ENCODE measurements at places on chromosomes 2 and 18.
A peak's percentile ranks its signal among the peaks of the same experiment; 100 is the strongest.

DNA sequence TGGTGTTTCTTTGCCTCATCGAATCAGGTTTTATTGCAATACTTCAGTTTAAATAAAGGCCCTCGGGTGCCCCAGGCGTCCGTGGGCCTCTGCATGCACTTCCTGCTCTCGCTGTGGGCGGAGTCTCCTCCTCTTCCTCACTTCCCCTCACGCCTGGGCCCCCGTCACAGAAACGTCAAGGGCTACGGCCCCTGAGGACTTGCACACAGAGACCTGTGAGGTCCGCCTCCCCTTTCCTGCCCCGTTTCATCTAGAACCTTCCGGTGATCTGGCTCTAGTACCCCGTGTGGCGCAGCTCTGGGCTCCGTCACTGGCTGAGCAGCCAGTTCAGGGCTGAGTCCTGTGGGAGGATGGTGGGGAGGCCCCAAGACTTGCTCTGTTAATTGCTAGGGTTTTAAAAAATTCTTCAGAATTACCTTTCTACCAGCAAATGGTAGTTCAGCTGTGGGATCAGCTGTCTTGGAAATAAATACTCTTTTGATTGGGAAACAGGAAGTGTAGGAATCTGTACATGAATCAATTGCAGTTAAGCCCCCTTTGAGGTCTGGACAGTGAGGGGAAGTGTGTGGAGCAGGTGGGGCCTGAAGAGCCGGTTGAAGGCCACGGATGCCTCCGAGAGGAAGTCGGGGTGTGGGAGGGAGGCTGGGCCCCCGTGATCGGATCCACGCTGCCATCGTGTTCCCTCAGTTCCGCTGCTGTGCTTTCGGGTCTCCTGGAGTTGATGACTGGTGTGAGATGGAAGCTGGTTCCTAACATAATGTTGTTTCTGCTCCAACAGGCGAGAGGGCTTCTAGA lies 10.2 kb downstream of the NFATC1 start:
- peak; percentile 88 for DNase-seq

- no peak for DNase-seq
These were observed 28.5 kb downstream of the SMAD7 start for GRCh38 chr18:48922226-48922800.

- DNase-seq = no peak
These were observed 1099.0 kb upstream of the SLC39A10 start for GRCh38 chr2:194557993-194558392.

DNA sequence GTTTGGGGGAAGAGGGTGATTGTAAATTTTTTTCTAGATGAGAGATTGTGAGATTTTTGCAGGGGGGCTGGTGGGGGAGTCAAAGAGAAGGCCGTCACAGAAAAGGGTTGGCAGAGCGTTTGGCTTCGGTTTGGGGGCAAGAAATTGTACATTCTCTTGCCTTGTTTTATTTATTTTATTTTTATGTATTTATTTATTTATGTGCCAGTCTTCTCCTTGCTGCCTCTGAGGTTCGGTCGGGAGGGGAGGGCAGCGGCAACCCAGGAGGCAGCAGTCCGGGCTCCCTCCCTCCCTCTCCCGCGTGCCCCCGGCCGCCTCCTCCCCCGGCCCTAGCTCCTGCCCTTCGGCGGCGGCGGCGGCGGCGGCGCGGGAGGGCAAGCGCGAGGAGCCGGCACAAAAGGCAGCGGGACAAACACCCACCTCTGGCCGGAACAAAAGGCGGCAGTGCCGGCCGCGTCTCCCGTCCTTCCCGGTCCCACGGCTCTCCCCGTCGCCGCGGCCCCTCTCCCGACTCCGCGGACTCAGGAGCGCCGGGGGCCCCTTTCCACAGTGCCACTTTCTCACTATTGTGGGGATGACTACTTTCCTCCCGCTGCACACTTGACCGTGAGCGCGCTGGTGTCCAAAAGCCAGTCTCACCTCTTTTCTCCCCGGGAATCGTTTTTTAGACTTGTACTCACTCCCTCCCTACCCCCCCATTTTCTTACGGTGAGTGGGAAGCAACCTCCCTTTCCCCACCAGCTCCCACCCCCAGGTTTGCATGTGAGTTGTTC lies 1.2 kb downstream of the BCL11A start:
- no peak for DNase-seq

- DNase-seq = no peak
These were observed 1257.4 kb upstream of the ZEB2 start for GRCh38 chr2:145777297-145777696.

DNA sequence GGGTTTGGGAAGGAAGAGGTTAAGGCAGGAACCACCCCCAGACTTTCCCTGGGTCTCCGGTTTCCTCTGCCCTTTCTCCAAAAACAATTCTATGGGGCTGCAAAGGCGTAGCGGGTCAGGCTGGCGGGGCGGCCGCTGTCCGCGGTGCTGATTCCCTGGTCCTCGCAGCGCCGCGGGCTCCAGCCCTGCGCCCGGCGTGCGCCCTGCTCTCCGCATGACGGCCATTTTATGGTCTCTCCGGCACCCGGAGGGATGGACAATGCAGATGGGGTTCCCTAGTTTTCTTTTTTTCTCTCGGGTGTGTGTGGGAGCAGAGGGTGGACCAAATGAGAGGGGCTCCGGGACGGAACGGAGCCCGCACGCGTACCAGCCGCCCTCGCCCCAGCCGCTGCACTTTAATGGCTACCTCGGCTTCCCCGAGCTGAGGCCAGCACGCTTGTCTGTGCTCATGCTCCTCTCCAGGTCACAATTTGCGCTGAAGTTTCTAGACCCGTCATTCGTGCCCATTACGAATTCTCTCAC lies 1.6 kb downstream of the ST8SIA3 start:
- no peak for DNase-seq

- peak; percentile 51 for DNase-seq
These were observed 259.7 kb downstream of the LPIN1 start for GRCh38 chr2:12005886-12006681.

DNA sequence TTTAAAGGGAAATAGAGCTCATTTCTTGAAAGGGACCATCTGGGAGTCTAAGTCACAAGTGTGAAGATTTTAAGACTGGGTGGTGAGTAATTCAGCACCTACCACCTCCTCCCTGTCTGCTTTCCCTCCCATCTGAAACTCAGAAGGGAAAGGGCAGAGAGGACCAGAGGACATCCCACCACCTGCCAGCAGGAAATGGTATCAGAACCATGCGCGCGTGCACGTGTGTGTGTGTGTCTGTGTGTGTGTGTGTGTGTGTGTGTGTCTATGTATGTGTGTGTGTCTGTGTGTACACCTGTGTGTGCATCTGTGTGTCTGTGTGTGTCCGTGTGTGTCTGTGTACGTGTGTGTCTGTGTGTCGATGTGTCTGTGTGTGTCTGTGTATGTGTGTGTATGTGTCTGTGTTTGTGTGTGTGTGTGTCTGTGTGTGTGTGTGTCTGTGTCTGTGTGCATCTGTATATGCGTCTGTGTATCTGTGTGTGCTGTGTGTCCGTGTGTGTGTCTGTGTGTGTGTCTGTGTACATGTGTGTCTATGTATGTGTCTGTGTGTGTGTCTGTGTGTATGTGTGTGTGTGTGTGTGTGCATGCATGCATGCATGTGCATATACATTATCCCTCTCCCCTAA lies 76.8 kb downstream of the ZFP36L2 start:
- no peak for DNase-seq

DNA sequence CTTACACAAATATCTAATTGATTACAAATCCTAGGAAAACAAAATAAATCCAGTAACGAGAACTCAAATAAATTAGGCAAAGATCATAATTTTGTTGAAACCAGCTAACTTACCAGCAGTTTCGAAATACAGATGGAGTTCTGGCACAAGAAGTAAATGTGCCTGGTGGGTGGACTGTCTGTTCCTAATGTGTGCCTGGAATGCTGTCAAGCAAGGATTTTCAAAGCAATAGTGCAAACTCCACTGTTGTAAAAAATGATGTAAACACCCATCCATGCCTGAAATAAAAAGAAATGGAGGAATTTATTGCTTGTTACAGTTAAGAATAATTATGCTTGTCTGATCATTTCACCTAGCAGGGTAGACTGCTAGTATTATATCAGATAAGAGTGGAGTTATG lies 423.9 kb upstream of the MAP2 start:
- no peak for DNase-seq

DNA sequence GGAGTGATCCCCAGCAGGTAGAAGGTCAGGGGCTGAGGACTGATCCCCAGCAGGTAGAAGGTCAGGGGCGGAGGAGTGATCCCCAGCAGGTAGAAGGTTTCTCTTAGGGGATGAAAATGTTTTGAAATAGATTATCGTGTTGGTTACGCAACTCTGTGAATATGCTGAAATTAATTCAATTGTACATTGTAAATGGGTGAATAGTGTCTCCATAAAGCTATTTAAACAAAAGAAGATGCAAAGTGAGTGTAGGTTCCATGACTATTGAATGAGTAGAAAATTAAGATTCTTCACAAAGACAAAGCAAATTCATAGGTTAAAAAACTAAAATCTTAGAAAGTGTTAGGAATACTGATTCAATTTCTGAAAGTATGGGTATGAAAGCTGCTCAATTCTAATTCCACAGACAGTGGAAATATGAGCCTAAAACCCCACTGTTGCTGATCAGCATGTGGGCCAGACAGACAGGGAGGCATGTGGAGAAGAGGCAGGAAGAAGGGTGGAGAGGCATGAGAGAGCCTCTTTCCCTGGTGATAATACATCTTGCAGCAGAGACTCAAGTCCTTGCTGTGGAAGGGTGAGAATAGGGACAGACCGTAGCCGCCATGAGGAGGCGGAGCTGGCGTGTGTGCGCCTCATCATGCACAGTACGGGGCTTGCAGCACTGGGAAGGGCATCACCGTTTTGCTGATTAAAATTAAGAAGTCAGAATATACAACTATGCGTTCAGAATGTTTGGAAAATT lies 85.9 kb upstream of the NFATC1 start:
- no peak for DNase-seq

- no peak for DNase-seq
These were observed 7.1 kb downstream of the KCNF1 start for GRCh38 chr2:10918661-10919409.

- no peak for DNase-seq
These were observed 132.9 kb upstream of the MSH6 start for GRCh38 chr2:47650001-47650535.

GRCh38 chr2:47303341-47304148 lies 99.4 kb upstream of the MSH2 start:
- DNase-seq = no peak

DNA sequence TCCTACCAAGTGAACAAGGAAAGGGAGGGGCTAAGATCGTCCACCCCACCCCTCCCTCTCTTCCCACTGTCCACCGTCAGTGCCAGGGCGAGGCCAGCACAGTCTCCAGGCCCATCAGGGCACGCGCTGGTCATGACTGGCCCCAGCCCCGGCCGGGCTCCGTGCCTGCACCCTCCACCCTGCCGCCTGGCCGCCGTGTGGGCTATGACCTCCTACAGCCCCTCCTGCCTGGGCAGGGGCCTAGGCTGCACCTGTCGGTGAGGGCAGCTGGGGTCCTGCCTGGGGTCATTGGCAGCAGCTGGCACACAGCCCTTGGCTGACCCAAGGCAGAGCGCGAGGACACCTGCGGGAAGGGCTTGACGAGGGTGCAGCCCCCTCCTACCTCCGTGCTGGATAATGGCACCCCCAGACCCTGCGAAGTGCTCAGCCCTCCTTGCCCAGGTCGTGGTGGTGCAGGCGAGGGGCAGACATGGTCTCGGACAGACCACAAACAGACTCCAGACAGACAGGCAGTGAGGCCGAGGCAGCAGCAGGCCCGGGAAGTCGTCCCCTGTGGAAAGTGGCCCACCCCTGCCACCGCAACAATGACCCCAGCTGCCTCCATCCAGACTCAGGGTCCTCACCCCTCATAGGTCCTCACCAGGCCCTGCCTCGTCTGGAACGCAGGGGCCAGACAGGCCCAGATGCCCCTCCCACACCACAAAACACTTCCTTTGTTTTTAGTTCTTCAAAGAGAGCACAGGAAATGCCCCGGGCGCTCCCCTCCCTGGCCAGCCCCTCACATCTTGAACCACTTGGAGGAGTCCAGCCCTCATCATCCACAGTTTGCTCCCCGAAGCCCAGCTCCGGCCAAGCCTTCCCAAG lies 43.1 kb upstream of the GPC1 start:
- DNase-seq = no peak

DNA sequence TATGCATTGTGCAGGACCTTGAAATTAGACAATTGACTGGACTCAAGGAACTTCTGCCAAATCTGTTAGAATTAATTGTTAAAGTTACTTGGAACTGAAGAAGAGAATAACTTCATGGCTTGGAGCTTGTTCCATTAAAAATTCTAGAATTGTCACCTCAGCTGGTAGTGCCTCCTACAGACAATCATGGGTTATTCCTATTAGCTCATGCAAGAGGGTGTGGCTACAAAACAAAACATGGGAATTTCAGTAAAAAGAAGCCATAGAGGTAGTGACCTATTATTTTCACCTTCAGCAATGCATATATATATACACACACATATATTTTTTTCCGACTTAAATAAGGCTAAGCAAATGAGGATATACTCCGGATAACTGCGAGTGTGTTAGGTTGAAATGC lies 181.9 kb upstream of the DTNA start:
- DNase-seq = no peak

- DNase-seq = no peak
These were observed 13.3 kb upstream of the DUSP2 start for GRCh38 chr2:96158554-96158940.

GRCh38 chr2:190060626-190061025 lies 1.9 kb downstream of the MSTN start:
- DNase-seq = no peak

GRCh38 chr18:53508529-53508928 lies 715.9 kb downstream of the MBD2 start:
- no peak for DNase-seq

GRCh38 chr2:236673126-236673822 lies 103.6 kb downstream of the ACKR3 start:
- DNase-seq = no peak

- DNase-seq = no peak
These were observed 2.4 kb downstream of the PRELID3A start for GRCh38 chr18:12410081-12410481.

DNA sequence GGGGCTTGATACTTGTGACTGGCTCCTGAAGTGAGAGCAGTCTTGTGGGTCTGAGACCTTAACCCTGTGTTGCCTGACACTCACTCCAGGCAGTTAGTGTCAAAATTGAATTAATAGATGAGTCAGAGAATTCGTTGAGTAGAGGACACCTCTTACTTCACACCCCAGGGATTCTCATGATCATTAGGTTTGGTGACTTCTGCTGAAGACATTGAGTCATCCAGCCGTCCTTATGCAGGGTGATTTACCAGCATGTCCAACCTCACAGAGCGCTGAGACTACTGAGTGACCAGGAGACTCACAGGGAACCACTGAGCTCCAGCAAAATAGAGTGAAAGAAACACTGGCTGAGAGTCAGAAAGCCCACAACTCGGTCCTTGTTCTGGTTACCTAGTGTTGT lies 36.0 kb upstream of the EVA1A start:
- no peak for DNase-seq

GRCh38 chr2:44135771-44136170 lies 32.9 kb upstream of the PPM1B start:
- no peak for DNase-seq

DNA sequence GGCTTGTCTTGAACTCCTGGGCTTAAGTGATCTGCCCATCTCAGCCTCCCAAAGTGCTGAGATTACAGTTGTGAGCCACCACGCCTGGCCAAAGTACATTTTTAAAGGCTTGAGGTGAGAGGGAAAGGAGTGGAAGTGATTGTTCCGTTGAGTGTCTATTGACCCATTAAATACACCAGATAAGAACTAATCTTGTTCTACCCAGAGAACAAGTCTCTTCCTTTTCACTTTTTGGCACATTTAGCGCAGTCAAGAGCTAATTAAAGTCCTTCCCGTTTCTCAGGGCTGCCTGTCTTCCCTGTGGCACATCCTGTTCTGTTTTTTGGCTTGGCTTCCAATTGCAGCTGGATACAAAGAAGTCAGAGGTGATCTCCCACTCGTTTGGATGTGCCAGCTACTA lies 172.3 kb downstream of the ALPK2 start:
- DNase-seq = no peak

- DNase-seq = no peak
These were observed 32.8 kb downstream of the AOX1 start for GRCh38 chr2:200618590-200619021.
